Smooth muscle cell of the umbilical artery (primary cell): ENCODE measurements at places on chromosomes 11 and 22. TPM values are rescaled to one million over a fixed set of nuclear protein-coding genes. Genes with fewer than 3 reads are reported as not detected.

FJX1 gene
- 13.7 and 33.4 TPM in 2 replicates for total RNA-seq

NRGN gene
- 0.28 TPM in 1 of 2 replicates, not detected in the other for total RNA-seq

PSMA1 gene
- 151 and 153 TPM in 2 replicates for total RNA-seq

SLC6A5 gene
- total RNA-seq: not detected in 2 replicates

SSTR3 gene
- total RNA-seq: not detected in 2 replicates

NRXN2 gene
- total RNA-seq: 0.30 and 6.4 TPM in 2 replicates

UBQLN3 gene
- 0.14 TPM in 1 of 2 replicates, not detected in the other for total RNA-seq

CCDC89 gene
- total RNA-seq: 2.5 and 3.6 TPM in 2 replicates

RASSF10 gene
- total RNA-seq: under 0.01 TPM in 1 of 2 replicates, not detected in the other
